Stomach (tissue), 19 donors: ENCODE measurements at places on chromosomes 12 and 14. TPM values are rescaled to one million over a fixed set of nuclear protein-coding genes. Genes with fewer than 3 reads are reported as not detected.

SART3 gene
- 69.4 TPM for total RNA-seq

CELA1 gene
- total RNA-seq: not detected

ELK3 gene
- 21.7 TPM for total RNA-seq

C12orf54 gene
- not detected for total RNA-seq

KRT6C gene
- not detected for total RNA-seq

CACNA2D4 gene
- total RNA-seq: 0.58 TPM

B4GALNT3 gene
- 63.2 TPM for total RNA-seq

RASAL1 gene
- 8.8 TPM for total RNA-seq

FAM234B gene
- not detected for total RNA-seq

NPAS3 gene
- 3.5 TPM for total RNA-seq

REP15 gene
- 38.2 TPM for total RNA-seq

PAX9 gene
- not detected for total RNA-seq

SLCO1A2 gene
- total RNA-seq: not detected

CD163 gene
- 52.5 TPM for total RNA-seq

PTCSC3 gene
- not detected for total RNA-seq

MIP gene
- not detected for total RNA-seq

SERPINA12 gene
- total RNA-seq: not detected

TAS2R46 gene
- total RNA-seq: not detected

IRAK4 gene
- total RNA-seq: 13.9 TPM

B4GALNT1 gene
- not detected for total RNA-seq

ACSS3 gene
- 10.1 TPM for total RNA-seq

SLC38A4 gene
- not detected for total RNA-seq

EML1 gene
- 30.1 TPM for total RNA-seq

OR6C2 gene
- not detected for total RNA-seq

RIC8B gene
- total RNA-seq: 27.2 TPM

TMTC3 gene
- total RNA-seq: 2.9 TPM

CMTM5 gene
- total RNA-seq: not detected

TAOK3 gene
- total RNA-seq: 43.7 TPM

CEP83 gene
- total RNA-seq: 24.6 TPM

SVOP gene
- total RNA-seq: 0.89 TPM

CPNE6 gene
- total RNA-seq: not detected

BMP4 gene
- total RNA-seq: 23.2 TPM

KCNH3 gene
- not detected for total RNA-seq

AGAP2 gene
- total RNA-seq: under 0.01 TPM

MGP gene
- total RNA-seq: 187 TPM

RFLNA gene
- 100 TPM for total RNA-seq

HOXC11 gene
- not detected for total RNA-seq

AQP6 gene
- total RNA-seq: 0.45 TPM

NYNRIN gene
- 5.4 TPM for total RNA-seq

NCOR2 gene
- 61.7 TPM for total RNA-seq

SMIM41 gene
- not detected for total RNA-seq

CMA1 gene
- not detected for total RNA-seq

LRIG3 gene
- 49.1 TPM for total RNA-seq

LRP1-AS gene
- total RNA-seq: not detected

KRR1 gene
- 7.2 TPM for total RNA-seq

SNAPC1 gene
- not detected for total RNA-seq

TAS2R30 gene
- total RNA-seq: 21.7 TPM

TMPRSS12 gene
- not detected for total RNA-seq

HCAR1 gene
- not detected for total RNA-seq

ZNF891 gene
- total RNA-seq: 2.5 TPM

PSMA3 gene
- 86.9 TPM for total RNA-seq
